ENCODE measurements at places on chromosomes 6 and 20.

DNA sequence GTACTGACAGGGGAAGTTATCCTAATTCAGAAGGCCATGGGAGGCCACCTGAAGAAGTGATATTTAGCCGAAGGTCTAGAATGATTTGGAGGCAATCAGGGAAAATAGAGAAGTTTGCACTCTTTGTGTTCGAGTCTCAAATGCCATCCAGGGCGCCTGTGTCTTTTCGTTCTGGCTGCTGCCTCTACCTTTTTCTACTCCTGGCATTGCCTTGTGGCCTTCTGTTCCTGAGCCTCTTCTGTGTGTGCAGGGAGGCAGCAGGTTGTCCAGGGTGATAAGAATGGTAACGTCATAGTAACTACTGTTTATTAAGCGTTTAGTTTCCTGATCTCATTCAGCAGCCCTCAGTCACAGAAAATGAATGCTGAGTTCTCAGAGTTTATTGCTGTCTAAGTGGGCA is 252.1 kb downstream of the FARS2 start:
- DNase-seq, result no peak

DNA sequence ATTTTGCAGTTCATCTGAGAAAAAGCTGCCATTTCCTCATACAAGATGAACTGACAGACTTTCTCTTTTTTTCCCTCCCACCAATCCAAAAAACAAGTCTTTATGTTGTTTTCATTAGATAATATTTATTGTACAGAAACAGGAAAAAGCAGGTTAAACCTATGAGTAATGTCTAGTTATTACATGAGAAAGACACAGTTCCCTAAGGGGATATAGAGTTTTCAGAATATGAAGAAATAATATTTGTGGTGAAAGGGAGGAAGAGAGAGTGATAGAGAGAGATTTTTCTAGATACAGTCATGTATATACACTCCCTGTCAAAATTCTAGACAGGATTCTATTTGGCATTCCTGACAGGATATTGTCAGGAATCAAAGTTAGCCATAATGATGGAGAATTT is 392.4 kb downstream of the BMP2 start:
- no peak for DNase-seq

DNA sequence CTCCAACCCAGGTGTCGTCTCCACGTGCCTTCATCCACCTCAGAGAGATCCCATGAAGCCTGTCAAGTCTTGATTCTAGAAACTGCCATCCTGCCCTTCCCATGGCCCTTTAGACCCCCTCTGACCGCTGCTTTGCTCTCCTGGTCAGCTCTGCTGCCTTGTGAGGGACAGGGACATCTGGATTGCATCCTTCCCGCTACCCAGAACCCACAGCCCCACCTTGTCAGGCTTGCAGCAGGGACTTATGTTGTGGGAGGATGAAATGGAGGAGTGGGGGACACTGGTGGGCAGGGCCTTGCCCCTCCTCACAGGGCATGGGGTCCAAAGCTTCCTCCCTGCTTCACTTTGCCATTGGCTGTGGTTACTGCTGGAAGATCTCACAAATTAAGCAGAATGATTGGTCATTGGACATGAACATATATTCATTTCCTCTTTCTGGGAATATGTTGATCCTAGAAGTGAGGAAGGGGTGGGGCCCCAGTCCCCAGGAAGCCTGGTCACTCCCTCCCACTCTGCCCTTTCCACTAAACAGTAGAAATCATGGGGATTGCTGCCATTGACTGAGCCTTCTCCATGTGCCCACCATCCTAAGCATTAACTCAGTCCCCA is 4.5 kb downstream of the GLP1R start:
- DNase-seq, result no peak

DNA sequence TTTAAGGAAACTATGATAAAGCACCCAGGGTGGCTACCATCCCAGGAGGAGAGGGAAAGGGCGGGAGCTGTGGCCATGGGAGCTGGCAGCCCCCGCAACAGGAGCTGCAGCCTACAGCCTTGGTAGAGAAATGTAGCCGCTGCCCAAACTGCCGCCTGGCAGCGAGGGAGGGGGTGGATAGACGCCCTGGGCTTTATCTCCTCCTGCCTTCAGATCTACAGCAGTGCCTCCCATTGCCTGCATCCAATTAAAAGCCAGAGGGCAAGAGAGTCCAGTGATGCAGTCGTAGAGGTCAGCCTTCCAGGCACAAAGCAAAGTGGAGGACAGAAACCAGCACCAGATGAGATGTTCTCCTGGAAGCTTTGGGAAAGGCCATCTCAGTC is 35.0 kb upstream of the ZFAND3 start:
- no peak for DNase-seq

DNA sequence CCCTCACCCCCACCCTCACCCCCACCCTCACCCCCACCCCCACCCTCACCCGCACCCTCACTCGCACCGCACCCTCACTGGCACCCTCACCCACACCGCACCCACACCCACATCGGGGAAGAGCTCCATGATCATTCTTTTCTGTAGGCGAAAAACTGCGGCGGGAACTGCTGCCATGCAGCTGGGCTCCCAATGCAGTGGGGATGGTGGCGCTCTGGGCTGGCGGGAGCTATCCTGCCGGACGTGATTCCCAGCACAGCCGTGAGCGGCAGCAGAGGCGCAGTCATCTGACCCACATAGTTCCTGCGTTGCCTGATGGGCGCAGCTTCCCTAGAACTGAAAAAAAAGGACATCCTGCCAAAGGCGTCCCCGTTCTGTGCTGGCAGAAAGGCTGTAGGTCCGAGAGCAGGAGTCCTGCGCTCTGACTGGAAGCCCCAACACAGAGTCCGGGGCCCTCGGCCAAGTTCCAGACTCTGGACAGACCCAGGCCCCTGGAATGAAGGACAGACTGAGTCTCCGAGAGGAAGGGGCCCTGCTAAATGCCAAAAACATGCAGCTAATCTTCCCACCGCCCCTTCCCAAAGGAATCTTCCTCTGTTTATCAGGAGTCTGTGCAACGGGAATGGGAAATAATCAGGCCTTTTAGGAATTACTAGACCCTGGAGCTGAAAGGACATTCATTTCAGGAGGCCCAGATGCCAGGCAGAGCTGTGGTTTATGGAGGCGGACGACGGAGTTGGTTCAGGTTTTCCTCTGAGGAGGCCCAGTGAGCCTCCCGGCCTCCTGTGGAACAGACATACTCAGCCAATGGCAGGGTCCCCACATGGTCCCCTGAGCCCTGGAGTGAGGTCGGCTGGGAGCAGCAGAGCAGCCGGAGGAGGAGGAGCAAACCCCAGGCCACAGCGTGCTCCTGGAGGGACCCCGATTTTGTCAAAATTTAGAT is 14.1 kb upstream of the TCFL5 start:
- peak; percentile 86 for DNase-seq

- DNase-seq, result peak; percentile 92
Measured at GRCh38 chr6:71107911-71108420, 151.1 kb upstream of the B3GAT2 start.

DNA sequence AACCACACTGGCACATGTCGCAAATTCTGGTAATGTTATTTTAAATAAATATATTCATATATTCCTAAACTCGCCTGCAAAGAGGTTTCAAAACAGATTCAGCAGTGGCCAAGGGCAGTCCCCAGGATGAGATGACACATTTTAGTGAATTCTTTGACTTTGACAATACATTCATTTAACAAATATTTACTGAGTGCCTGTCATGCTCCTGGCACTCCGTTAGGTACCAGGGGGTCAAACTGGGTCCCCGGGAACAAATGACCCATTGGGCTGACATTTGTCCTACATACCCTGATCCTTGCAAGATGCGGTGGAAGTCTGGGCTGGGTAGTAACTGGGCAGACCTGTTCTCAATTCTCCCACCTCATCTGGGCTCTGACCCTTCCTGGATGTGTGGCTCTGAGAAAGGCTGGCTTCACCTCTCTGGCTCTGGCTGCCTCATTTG is 74.9 kb downstream of the FYN start:
- DNase-seq, result no peak

DNA sequence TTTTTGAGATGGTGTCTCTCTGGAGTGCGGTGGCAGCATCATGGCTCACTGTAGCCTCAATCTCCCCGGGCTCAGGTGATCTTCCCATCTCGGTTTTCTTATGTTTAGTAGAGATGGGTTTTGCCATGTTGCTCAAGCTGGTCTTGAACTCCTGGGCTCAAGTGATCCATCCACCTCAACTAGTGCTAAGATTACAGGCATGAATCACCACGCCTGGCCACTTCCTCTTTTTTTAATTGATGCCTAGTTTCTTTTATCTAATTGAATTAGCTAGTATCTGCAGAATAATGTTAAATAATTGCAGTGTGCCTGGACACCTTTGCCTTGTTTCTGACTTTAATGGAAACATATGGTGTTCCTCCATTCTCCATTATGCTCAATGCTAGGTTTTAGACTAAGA is 38.4 kb upstream of the SLC22A16 start:
- DNase-seq, result no peak

DNA sequence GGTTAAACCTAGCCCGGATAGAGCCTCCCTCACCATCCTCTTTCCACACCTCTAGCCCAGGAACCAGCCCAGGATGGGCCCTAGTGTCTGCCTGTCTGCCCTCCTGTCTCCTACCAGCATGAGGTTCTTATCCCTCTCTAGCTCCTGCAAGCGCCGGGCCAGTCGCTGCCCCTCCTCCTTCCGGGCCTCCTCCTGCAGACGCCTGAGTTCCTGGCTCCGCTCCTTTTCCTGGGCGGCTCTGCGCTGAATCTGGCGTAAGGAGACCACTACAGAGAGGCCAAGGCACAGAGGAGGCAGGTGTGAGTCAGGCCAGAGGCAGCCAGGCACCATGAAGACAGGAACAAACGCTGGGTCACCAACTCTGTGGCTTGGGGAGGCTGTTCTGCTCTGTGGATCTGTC is 4.3 kb upstream of the PSORS1C2 start:
- DNase-seq, result peak; percentile 90

DNA sequence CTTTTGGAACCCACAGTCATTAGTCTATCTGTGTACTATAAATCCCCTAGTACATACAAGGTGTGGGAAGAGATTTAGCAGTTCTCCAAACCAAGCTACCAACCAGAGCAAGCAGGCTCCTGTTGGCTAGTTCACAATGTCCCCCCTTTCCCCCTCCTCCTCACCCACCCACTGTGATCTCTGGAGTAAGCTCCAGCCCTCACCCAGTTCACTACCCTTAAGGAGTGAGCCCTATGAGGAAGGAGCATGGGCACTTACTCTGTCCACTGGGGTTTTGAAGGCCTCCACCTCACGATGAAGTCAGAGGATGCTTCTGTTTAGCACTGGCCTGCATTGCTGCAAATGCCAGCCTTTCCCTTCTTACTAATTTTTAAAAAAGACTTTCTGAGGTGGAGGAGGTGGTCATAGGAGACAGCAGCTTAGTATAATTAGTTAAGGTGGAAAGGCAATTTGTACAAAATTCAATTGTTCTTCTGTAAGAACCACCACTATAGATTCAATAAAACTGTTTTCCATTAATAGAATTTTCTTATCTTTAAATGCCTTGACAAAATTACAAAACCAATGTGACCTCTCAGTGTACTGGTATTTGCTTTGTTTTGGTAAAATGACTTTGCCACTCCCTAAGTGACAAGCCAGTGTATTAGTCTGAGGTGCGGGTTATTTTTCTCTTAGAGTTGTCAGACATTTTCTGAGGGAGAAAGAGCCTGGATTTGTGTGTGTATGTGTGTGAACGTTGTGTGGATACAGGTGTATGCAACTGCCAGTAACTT is 86.2 kb downstream of the TULP4 start:
- no peak for DNase-seq

- no peak for DNase-seq
Measured at GRCh38 chr20:59743767-59744485, 139.6 kb downstream of the PHACTR3 start.

GRCh38 chr6:115945812-115946211 is 114.9 kb downstream of the FRK start:
- DNase-seq, result no peak

DNA sequence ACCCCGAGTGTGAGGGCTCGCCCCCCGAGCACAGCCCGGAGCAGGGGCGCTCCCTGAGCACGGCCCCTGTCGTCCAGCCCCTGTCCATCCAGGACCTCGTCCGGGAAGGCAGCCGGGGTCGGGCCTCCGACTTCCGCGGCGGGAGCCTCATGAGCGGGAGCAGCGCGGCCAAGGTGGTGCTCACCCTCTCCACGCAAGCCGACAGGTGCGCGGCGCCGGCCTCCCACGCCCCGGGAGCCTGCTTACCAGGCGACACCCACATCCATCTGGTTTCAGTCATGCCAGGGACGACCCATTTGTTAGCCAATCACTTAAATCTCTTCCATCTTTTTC is 73.5 kb upstream of the PBOV1 start:
- no peak for DNase-seq

- no peak for DNase-seq
Measured at GRCh38 chr20:58522666-58523065, 7.5 kb upstream of the APCDD1L start.

DNA sequence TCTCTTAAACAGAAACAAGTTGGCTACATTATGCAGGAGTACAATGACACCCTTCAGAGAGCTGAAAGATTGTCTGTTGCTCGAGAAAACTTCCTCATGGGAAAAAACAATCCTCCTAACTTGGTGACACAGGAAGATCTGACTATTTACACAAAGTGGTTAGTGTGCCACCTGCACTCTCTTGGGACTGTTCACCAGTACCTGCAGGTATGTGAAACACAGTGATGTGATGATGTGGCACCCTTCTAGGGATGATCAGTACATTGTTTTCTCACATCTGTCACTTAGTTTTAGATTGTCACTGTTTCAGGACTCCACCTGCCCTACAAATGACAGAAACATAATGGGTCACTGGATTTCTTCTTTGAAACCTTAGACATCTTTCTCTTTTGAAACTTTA is 101.8 kb downstream of the CEP57L1 start:
- no peak for DNase-seq

DNA sequence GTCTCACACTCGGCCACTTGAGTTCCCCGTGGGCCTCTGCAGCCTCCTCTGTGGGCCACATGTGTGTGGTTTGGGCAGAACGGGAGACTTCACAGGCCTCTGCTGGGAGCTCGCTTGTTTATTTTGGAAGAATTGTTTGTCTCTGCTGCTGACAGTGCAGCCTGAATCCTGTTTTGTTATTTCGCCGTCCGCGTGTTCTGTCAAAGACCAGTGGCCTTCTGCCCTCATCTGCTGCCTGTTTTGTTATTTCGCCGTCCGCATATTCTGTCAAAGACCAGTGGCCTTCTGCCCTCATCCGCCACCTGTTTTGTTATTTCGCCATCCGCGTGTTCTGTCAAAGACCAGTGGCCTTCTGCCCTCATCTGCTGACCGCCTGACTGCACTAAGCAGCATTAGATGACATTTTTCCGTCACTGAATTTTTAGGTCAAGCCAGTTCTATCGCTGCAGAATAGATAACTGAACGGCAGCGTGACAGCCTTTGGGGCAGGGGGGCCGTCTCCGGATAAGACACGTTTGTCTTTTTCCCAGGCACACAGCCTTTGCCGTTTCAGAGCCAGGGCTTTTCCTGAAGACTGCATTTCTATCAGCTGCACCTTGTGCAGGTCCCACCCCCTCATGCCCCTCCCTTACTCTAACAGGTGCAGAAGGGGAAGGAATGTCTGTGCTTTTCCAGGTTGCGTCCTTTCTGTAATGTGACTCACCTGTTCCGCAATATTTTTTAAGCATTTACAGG is 158.5 kb upstream of the AFDN start:
- DNase-seq, result no peak

Measured in fibroblast of lung (primary cell).